ENCODE measurements at places on chromosomes 7 and 10.

GRCh38 chr10:60714233-60714632, 64.0 kb upstream of the CDK1 start:
- no peak for DNase-seq

- DNase-seq, result no peak
Measured at GRCh38 chr10:77793831-77794230, 132.7 kb downstream of the DLG5 start.

DNA sequence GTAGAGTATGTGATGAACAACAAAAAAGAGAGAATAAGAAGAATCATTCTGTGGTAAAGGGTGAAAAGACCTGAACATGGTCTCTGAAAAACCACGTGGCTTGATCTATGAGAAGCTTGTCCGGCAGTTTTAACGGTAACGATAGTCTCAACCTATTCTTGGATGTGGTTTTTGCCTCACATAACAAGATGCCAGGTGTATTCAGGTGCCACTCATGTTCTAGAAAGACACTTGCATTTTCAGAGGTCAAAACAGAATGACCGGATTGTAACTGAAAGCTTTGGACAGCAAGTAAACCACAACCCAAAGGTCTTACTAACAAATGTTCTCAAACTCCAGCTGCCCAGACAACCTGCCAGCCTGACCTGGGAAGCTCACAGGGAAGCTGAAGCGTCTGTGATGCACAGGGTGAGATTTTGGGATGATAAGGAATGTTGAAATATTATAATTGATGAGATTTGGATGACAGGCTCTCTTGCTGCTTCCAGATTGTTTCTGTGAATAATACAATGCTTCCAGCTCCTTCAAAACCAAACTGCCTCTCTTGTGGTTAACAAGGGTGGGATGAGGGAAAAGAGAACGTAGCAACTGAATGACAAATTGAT, 137.4 kb upstream of the GRB10 start:
- peak; percentile 22 for DNase-seq

DNA sequence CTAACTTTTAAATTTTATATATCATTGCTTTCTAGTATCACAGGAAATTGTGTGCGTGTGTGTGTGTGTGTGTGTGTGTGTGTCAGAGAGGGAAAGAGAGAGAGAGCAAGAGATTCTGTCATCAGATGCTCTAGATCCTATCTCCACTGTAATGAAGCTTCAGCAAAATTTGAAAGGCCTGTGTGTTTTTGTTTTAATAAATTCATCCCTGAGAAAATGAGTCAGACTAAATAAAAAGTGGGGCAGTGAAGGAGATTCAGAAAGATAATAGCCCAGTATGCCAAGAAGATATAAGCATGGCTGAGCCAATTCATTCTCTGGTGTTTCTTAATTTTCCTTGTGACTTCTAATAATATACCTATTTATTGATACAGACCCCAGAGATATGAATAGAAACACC, 184.2 kb upstream of the TMEM196 start:
- DNase-seq, result no peak

GRCh38 chr10:29033311-29033940, 255.4 kb upstream of the LYZL1 start:
- no peak for DNase-seq

DNA sequence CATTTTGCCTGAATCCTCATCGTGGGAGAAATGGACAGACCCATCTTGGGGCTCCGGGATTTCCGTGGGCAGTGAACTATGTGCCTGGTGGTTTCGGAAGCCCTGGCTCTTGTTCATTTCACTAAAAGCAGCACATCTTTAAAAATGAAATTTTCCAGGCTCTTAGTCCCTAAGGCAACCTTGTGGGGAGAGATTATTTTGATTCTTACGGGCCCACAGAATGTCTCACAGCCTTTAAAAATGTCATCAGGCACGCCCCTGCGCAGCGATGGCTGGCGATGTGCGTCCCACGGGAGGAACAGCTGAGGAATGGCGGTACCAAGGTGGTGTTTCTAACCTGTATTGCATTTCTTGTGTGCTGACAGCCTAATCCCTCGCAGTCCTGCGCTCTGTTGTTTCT, 189.7 kb downstream of the CCDC3 start:
- DNase-seq, result peak; percentile 44

Measured in astrocyte of the hippocampus (primary cell).